ENCODE measurements at places on chromosomes 2 and 18.

- no peak for DNase-seq
Observed at GRCh38 chr2:172965433-172966212, 110.0 kb upstream of the MAP3K20 start.

GRCh38 chr2:77005522-77005921 lies 516.7 kb downstream of the LRRTM4 start:
- no peak for DNase-seq

DNA sequence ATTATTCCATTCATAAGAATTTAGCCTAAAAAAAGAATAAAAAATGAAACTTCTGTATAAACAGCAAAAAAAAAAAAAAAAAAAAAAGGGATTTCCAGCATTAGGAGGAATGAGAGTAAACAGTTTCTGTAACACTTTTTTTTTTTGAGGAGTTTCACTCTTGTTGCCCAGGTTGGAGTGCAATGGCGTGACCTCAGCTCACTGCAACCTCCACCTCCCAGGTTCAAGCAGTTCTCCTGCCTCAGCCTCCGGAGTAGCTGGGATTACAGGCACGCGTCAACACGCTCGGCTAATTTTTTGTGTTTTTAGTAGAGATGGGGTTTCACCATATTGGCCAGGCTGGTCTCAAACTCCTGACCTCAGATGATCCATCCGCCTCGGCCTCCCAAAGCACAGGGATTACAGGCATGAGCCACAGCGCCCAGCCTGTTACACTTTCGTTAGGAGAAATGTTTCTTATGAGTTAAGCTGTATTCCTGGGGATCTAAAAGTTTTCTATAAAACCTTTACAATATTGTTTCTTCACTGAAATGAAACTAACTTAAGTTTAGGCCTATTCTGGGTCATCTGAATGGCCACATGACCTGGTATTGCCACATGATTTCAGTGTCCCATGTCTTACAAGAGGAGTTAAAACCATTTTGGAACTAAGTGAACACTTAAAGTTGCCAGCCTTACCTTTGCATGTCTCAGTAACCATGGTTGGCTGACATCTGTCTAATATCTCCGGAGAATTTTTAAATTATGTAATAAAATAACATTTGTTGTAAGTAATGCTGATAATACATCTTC lies 17.5 kb downstream of the SMAD2 start:
- no peak for DNase-seq

DNA sequence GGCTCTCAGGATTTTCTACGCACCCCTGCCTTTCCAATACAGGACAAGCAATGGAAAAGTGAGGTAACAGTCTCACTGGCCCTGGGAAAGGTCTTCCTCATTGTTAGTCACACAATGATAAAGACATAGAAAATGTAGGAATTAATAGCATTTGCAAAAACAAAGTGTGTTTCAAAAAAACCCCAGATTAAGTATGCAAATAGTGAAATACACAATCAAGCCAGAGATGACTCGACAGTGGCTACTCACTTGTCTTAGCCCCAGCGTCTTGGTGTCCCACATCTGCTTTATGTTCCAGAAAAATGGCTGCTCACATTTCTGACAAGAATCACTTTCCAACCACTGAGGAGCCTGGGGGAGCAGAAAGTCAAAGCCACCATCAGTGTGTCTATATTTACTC lies 47.0 kb upstream of the AP1S3 start:
- DNase-seq: no peak

DNA sequence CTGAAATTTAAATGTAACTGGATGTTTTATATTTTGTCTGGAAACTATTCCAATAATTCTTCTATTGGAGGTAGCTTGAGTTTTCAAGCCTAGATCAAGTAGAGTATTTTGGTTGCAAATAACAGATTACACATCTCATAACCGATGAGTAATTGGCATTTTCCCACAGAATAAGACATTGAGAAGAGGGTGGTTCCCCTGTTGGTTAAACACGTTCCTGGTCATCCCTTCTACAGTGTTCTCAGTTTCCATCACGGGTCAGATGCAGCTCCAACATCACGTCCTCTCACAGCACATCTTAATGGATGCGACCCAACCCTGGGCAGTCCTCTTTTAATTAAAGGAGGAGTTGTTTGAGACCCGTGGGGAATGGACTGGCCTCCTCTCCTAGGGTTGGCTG lies 149.0 kb upstream of the ZNF516 start:
- DNase-seq: no peak

DNA sequence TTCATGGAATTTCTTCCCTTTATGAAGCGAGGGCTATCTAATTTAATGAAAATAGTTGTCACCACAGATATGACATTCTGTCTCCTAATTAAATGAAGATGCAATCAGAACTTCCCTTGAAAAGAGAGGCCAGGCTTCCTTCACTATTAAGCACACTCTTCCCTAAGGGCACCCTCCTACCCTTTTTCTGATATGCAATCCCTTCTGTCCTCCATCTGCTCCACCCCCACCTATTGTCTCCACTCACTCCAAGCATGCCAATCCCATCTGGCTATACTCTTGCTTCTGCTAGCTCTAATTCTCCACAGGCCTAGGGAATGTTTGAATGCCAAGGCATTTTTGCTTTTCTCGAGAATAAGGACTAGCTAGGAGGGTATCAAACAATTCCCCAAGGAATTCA lies 818.4 kb upstream of the FSHR start:
- DNase-seq: no peak

GRCh38 chr2:177585234-177585863 lies 192.8 kb downstream of the AGPS start:
- no peak for DNase-seq

- DNase-seq: no peak
Observed at GRCh38 chr2:58569475-58570185, 328.5 kb upstream of the FANCL start.

- DNase-seq: no peak
Observed at GRCh38 chr2:135202751-135203150, 150.7 kb downstream of the RAB3GAP1 start.

- no peak for DNase-seq
Observed at GRCh38 chr18:74595431-74595830, 2.2 kb upstream of the ZNF407 start.

- no peak for DNase-seq
Observed at GRCh38 chr2:183035954-183036669, 2.1 kb downstream of the NCKAP1 start.

GRCh38 chr2:231667496-231667895 lies 40.8 kb upstream of the PTMA start:
- no peak for DNase-seq

GRCh38 chr2:37738266-37738885 lies 66.9 kb upstream of the CDC42EP3 start:
- no peak for DNase-seq

- DNase-seq: no peak
Observed at GRCh38 chr2:124339709-124340108, 314.6 kb downstream of the CNTNAP5 start.

GRCh38 chr2:190990132-190990531 lies 23.8 kb downstream of the STAT1 start:
- DNase-seq: no peak

GRCh38 chr2:133586978-133587377 lies 18.7 kb upstream of the NCKAP5 start:
- no peak for DNase-seq

DNA sequence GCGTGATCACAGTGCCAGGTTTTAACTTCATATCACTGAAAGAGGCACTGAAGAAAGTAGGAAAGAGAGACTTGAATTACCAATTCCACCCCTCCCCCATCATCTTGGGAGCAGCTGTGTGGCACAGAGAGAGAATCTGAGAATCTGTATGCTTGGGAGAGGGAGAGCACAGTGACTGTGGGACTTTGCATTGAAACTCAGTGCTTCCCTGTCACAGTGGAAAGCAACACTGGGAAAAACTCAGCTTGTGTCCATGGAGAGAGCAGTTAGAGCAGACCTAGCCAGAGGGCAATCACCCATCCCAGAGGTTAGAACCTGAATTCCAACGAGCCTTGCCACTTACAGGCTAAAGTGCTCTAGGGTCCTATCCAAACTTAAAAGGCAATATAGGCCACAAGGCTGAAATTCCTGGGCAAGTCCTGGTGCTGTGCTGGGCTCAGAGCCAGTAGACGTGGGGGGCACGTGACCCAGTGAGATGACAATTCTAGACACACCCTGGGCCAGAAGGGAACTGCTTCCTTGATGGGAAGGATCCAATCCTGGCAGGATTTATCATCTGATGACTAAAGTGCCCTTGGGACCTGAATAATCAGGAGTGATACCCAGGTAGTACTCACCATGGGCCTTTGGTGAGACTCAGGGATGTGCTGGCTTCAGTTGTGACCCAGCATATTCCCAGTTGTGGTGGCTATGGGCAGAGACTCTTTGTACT lies 15.5 kb upstream of the ABCB11 start:
- no peak for DNase-seq

DNA sequence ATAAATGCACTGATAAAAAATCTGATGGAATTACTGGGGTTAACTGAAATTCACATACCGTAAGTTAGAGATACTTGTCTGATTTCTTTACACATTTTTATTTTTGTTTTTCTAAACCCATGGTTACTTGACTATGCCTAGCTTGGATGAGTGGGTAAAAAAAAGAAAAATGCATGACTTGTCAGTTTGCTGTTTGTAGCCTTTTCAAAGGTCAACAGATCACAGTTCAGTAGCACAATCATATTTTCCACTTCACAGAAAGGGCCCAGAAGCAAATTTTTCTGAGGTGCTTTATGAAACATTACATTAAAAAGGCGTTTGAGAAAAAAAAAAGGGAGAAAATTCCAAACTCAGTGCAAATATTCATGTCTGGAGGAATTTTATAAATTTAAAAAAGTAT lies 16.4 kb downstream of the SLC16A14 start:
- DNase-seq: no peak

- DNase-seq: peak; percentile 60
Observed at GRCh38 chr2:223586261-223586660, 15.9 kb downstream of the SCG2 start.

GRCh38 chr2:219368690-219369191 lies 19.0 kb downstream of the DNPEP start:
- DNase-seq: peak; percentile 56

- no peak for DNase-seq
Observed at GRCh38 chr2:71700041-71700657, 246.8 kb downstream of the DYSF start.

- no peak for DNase-seq
Observed at GRCh38 chr2:229153951-229154350, 117.1 kb downstream of the PID1 start.

- DNase-seq: peak; percentile 51
Observed at GRCh38 chr18:55265984-55266383, 306.7 kb upstream of the CCDC68 start.

DNA sequence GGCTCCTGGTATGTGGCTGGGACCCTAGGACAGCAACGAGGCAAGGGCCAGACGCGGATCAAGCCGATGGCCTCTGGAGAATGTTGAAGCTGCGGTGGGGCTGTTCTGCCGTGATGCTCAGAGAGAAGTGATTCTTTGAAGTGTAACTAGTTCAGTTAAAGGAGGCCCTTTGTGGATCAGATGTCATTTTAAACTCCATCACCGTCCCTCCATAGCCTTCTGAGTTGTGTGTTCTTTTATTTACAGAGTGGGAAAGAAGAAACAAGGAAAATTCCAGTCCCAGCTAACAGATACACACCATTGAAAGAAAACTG lies 403 bp downstream of the PNO1 start:
- no peak for DNase-seq

GRCh38 chr2:29281916-29282247 lies 166.7 kb downstream of the CLIP4 start:
- DNase-seq: no peak

- no peak for DNase-seq
Observed at GRCh38 chr2:240055177-240055917, 2.0 kb upstream of the OR6B3 start.

GRCh38 chr2:223099561-223099960 lies 47.6 kb downstream of the KCNE4 start:
- DNase-seq: no peak

GRCh38 chr18:49023938-49024803 lies 73.4 kb upstream of the SMAD7 start:
- DNase-seq: no peak

GRCh38 chr2:8328217-8328616 lies 353.6 kb upstream of the ID2 start:
- no peak for DNase-seq

DNA sequence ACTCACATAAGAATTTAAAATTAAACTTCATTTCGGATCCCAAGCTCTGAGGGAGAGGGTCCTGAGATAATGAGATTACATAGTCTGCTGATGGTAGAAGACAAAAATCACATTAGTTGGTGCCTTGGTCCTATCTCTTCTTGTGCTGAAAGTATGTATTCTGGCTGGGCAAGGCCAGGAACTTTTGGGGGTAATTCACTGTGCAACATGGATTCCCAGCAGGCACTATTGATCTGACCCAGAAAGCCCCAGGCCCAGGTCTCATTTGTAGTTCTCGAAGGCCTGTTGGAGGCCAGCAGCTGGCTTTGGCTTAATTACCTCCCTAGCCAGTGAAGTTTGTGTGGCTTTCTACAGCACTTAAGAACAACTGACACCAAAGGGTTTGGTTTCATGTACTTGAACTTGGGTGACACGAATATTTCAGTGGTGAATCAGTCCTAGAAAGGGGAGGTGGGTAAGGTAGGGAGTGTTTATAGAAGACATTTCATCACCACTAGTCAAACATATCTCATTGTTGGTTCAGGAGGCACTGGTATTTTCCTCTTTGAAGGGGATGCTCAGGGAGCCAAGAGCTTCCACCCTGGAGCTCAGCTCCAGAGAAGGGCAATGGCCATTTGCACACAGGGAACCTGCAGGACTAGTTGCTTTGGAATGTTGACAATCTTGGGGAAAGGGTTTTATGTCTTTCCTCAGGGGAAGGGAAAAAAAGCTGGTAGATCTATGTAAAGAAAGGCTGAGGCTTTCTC lies 217.8 kb downstream of the OSR1 start:
- peak; percentile 45 for DNase-seq

GRCh38 chr18:33735428-33735827 lies 157.4 kb downstream of the ASXL3 start:
- no peak for DNase-seq

DNA sequence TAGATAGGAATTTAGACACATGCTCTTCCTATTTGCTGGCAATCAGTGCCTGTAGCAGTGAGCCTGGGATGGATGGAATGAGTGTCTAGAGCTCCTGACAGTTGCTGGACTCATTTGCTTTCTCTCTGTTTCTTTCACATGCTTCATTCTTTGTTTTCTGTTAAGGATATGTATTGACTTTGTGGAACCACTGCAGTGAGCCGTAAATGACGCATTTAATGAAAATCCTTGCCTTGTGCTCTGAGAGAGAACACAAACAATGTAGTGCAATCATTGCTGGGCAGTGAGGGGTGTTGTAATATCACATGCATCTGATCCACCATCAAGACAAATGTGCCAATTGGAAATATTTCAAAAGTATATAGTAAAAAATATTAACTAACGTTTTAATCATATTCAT lies 25.2 kb upstream of the CDH20 start:
- no peak for DNase-seq
